M059J (cell line): ENCODE measurements at places on chromosomes 7 and 10. TPM values are rescaled to one million over a fixed set of nuclear protein-coding genes. Genes with fewer than 3 reads are reported as not detected.

The NPC1L1 gene
- total RNA-seq, result not detected in 2 replicates

The UTF1 gene
- total RNA-seq, result not detected in 2 replicates

The VSTM2A gene
- total RNA-seq, result not detected in 2 replicates

The PIP gene
- total RNA-seq, result not detected in 2 replicates
